ENCODE measurements at places on chromosomes 7 and 10.

- no peak for DNase-seq
Observed at GRCh38 chr7:11358637-11359036, 385.0 kb downstream of the PHF14 start.

DNA sequence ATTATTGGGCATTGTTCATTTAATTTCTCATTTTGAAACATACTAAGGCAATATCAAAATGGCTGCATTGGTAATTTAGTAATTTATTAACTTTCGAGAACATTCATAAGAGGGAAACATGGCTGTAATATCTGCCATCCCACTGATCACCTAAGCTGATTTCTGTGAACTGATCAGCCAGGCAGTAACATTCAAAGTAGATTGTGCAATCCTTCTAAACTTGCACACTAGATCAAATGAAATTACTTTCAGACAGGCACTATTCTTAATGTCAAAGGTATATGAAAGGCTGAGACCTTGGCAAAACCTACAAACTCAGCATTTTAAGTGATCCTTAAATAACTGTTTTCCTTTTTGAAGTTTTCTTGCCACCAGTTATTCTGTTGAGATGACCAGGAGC lies 290.7 kb downstream of the CACNA2D1 start:
- no peak for DNase-seq

DNA sequence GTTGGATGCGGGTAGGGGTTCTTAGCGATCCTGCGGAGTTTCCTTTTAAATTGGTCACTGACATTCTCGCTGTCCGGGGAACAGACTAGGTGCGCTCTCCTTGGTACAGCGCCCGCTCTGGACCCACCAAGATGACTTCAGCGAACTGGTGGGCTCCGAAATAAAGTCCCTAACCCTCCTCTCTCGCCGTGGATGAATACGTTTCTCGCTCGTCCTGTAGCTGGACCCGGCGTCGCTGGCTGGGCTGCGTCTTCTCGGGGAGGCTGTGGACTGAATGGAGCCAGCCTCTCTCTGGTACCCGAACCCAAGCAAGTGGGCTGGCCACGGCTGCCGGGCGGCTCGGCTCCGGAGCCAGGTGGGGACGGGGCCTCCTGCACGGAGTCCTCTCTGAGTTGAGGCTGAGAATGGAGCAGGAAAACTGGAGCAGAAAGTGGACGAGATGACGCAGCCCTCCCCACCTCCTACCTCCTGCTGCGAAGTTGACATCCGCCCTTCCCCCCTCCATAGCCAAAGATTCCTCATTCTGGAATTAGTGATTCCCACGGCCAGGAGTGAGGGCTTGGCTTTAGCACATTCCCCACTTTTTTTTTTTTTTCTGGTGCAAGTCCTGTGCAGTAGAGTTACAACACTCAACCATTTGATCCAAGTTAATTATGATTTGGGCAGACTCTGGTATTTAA lies 1.5 kb downstream of the UNC5B start:
- no peak for DNase-seq

DNA sequence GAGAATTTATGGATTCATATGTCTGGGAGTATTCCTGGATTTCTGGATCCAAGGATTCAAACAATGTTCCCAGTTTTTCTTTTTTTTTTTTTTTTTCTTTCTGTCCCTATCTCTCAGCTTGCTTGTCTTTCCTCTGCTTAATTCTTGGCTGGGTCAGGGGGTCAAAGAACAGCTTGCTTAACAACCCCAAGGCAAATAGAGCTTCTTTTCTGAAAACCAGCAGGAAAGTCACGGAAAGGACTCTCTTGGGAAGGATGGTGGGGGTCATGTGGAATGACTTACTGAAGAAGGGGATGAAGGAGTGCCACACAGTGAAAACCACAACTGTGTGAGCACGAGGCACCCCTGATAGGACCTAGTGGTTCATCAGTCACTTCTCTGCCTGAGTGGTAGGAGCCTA lies 36.1 kb downstream of the GRK5 start:
- no peak for DNase-seq

DNA sequence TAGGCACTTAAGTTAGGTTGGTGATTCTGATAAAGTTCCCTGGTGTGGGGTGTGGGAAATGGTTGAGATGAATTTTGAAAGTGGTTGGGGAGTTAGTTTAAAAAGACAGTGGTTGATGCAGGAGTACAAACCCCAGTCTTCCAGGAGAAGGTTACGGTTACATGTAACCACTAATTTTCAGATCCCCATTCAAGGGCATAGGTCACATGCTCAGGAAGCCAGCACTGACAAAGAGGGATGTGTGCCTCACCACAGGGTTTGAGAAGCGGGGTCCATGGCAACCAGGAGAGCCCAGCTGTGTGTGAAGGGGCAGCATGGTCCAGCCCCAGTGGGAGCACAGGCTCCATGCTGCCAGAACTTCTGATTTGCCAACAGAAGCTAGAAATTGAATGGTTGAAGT lies 144.2 kb downstream of the MDFIC start:
- no peak for DNase-seq

DNA sequence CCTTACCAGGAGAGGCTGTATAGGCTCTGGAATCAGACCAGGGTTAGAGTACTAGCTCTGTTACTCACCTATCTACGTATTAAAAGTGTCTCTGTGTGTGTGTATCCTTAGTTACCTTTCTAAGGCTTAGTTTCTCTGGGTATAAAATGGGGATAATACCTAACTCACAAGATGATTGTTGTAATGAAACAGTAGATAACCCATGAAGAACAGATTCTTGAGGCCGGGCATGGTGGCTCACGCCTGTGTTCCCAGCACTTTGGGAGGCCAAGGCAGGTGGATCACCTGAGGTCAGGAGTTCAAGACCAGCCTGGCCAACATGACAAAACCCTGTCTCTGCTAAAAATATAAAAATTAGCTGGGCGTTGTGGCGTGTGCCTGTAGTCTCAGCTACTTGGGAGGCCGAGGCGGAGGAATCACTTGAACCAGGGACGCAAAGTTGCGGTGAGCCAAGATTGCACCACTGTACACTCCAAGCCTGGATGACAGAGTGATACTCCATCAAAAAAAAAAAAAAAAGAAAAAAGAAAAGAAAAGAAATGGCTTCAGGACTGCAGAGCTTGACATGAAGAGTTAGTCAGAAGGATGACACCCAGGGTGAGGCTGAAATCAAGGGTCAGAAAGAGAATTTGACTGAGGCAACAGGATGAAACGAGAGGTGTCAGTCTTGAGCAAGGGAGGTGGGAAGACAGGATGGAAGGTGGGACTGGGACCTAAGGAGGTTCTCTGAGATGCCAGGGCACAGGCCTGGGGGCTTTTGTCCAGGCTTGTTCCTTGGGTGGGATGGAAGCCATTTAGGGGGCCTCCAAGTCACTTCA lies 33.4 kb downstream of the PRKAR2B start:
- no peak for DNase-seq

- DNase-seq: no peak
Observed at GRCh38 chr10:35545878-35546590, 59.1 kb upstream of the GJD4 start.

DNA sequence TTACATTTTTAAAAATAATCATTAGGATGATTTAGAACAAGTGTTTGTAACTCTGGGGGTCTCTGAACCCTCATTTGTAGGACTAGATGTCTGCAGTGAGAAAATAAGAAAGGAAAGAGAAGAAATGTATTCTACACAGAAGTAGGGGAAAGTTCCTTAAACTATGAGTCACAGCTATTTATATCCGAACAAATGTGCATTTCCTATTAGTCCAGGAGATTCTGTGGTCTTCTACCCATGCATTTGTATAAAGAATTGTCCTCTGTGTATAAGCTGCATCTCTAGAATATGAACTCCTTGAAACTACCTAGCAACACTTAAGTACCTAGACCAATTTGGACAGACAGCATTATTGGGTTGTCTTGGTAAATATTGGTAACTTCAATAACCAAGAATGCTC lies 15.9 kb upstream of the CD36 start:
- DNase-seq: no peak

- no peak for DNase-seq
Observed at GRCh38 chr7:112362731-112363131, 87.5 kb upstream of the IFRD1 start.

DNA sequence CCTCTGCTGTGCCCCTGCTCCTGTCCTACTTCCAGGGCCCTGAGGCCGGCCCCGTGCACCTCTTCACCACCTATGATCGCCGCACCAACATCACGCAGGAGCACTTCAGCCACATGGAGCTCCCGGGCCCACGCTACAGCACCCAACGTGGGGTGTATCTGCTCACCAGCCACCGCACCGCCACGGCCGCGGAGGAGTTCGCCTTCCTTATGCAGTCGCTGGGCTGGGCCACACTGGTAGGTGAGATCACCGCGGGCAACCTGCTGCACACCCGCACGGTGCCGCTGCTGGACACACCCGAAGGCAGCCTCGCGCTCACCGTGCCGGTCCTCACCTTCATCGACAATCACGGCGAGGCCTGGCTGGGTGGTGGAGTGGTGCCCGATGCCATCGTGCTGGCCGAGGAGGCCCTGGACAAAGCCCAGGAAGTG lies 1.8 kb downstream of the RBP3 start:
- DNase-seq: no peak

Data from stimulated activated CD8-positive, alpha-beta memory T cell treated with anti-CD3 and anti-CD28 coated beads, Interleukin-7, amount 100 ng/mL, for 1 hour (primary cell).